ENCODE measurements at places on chromosomes 13 and 19. TPM values are rescaled to one million over a fixed set of nuclear protein-coding genes. Genes with fewer than 3 reads are reported as not detected.

The TBXA2R gene
- polyA plus RNA-seq = 5.9 TPM

The GJB6 gene
- polyA plus RNA-seq = not detected

The NLRP4 gene
- not detected for polyA plus RNA-seq

The ZNF221 gene
- 0.51 TPM for polyA plus RNA-seq

The MATK gene
- polyA plus RNA-seq = 0.97 TPM

The ZSCAN4 gene
- polyA plus RNA-seq = not detected

The KIR3DL1 gene
- polyA plus RNA-seq = 0.07 TPM

The TMEM255B gene
- polyA plus RNA-seq = 3.7 TPM

The LGI4 gene
- 0.18 TPM for polyA plus RNA-seq

The NHLRC3 gene
- 8.4 TPM for polyA plus RNA-seq

The ZNF20 gene
- 1.0 TPM for polyA plus RNA-seq

The KLF12 gene
- polyA plus RNA-seq = 14.0 TPM

The UPF3A gene
- polyA plus RNA-seq = 11.0 TPM

The COL5A3 gene
- 4.9 TPM for polyA plus RNA-seq

The ZNF665 gene
- 0.29 TPM for polyA plus RNA-seq

The CEACAM6 gene
- polyA plus RNA-seq = not detected

The LILRB3 gene
- 2.2 TPM for polyA plus RNA-seq

The CTXN1 gene
- 0.07 TPM for polyA plus RNA-seq

The ZNF528 gene
- polyA plus RNA-seq = 1.8 TPM

The DPF1 gene
- polyA plus RNA-seq = not detected

The GPR12 gene
- polyA plus RNA-seq = not detected

The ANKLE1 gene
- polyA plus RNA-seq = 0.15 TPM

The FBXO17 gene
- 25.6 TPM for polyA plus RNA-seq

The CYP4F8 gene
- polyA plus RNA-seq = not detected

The KCNRG gene
- 0.18 TPM for polyA plus RNA-seq

Data from liver (tissue), 10 donors.